Cortex of kidney (tissue), 1 donor: ENCODE measurements at places on chromosomes 13 and 19.

DNA sequence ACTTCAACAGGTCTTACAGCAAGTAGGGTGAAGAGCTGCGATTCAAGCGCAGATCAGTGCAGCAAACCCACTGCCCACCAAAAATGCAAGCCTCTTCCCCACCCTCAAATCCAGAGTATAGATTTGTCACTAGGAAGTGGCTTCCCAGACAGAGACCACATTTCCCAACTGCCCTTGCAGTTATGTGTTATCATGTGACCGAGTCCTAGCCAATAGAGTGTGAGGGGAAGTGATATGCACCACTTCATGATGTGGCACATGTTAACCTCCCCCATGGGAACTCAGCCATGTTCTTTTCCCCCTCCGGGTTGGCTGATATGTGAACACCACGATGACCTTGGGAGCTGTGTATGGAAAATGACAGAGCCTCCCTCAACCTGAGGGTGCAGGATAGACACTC lies 50.8 kb downstream of the MBD3L2B start:
- DNase-seq = no peak

DNA sequence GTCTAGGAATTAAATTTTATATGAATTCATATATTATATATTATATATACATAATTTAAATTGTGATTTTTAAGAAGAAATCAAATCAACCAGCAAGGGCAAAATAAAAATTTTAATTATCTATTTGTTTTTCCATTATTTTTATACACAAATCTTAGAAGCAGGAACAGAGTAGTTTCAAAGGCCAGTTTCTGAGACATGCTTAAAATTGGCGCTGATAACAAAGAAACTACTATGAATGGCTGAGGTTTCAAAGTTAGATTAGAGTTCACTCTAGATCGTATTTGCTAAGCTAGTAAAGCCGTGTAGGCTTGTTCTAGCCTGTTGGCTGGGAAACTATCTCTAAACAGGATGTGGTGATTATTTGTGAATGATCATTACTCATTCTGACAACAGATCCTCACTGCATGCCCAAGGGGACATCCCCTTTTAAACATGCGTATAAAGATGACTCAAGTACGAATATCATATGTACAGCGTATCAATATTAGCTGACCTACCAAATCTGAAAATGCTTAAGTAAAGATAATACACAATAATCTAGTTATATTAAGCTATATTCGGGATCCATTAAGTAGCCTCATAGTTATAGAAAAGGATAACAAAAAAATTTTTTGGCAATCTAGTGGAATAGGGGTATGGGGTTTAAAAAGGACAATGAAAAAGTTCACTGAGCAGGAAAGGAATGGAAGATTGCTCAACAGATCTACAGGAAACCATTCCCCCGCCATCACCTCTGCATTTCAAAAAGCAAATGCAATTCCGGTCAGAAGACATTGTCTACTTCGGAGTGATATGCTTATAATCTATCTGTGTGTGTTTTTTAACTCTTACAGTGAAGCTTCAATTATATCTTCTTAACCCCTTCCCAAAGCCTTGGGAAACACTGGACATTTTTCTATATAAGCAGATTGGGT lies 150.1 kb downstream of the SHISA2 start:
- DNase-seq = no peak

GRCh38 chr13:99046851-99047250 lies 69.0 kb upstream of the DOCK9 start:
- no peak for DNase-seq

- DNase-seq = no peak
Measured at GRCh38 chr19:14694641-14695266, 4.9 kb downstream of the ZNF333 start.

GRCh38 chr13:102580552-102581169 lies 16.1 kb upstream of the TPP2 start:
- no peak for DNase-seq

- no peak for DNase-seq
Measured at GRCh38 chr19:54319049-54319448, 6.1 kb upstream of the LILRA5 start.

DNA sequence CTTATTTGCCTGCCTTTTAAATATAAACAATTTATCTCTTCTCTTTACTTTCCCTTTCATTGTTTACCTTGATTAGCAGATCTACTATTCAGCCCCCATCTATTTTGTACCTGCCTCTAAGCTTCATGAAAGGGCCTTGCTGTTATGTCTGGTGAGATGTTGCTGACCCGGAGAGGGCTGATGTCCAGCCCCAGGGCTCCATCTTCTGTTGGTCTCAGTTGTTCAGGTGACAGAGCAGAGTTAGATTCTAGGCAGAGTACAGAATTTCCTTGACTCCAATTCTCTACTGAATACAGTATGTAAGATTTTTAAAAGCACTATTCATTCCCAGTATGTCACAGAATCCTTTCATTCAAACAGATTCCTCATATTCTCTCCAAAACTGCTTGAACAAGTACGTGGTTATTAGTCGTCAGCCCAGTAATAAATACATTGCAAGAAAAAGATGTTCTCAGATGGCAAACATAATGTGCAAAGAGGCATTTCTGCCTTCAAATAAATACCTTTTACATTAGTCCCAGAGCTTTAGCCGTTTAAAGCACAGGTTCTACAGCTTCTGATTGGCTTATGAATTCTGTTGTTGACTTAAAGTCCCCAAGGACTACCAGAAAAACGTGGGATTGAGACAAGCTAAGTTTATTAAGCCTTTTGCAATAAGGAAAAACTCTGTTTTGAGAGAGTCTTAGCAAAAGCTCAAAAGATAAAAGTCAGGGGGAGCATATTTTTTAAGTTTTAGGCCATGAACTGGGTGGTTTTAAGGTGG lies 159.1 kb downstream of the GPC5 start:
- no peak for DNase-seq

DNA sequence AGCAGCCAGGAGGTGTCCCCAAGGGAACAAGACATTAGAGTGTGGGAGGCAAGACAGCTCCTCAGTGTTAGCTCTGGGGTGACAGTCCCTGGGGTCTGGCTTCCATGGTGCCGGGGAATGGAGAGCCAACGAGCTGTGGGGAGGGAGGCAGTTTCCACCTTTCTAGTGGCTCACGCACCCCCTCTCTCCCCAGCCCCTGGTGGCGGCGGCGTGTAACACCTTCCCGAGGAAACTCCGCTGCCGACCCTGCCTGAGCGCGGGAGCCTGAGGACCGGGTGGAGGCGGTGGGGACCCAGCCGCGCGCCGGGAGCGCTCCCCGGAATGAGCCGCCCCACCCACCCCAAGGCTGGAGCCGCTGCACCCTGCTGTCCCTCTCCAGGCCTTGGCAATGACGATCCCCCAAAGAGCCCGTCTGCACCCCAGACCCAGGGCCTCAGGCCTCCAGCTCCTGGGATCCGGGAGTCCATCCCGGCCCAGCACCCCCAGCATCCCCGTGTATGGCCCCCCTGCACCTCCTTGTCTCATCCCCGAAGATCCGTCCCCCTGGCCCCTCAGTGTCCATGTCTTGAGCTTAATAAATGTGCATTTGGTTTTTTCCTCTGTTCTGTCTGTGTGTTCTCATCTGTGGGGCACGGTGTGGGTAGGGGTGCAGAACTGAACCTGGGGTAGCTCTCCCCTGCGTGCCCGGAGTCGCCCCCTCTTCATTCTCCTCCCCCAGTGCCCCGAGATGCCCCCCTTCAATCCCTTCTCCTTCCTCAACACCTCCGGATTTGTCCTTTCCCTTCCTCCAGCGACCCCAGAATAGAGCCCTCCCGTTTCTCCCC lies 622 bp upstream of the FXYD5 start:
- no peak for DNase-seq

DNA sequence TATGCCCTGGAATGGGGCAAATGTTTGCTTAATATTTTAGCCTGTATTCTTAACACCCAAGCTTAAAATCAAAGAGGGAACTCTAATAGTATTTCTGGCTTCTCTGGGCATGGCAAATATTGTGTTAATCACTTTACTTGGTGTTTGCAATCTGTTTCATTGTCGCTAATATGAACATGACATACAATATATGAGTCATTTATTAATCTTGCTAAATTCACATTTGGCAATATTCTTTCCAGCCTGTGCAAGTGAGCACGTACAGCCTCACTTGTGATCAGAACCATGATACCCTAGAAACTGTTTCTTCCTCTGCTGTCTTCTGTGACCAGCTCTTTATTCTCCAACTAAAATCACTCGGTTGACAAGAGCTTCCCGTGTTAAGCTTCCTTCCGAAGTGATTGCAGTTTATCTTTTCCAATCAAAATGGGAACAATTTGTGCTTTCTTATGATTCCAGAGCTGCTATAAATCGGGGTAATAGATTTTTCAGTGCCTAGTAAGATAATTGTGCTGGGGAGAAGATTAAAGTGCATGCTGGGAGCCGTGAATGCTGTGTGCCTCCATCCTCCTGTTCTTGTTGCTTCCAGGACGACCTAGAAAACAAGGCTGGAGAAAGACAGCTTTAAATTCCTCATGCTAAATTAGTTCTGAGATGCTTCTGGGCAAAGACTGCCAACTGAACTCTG lies 153.0 kb upstream of the TMTC4 start:
- DNase-seq = no peak

DNA sequence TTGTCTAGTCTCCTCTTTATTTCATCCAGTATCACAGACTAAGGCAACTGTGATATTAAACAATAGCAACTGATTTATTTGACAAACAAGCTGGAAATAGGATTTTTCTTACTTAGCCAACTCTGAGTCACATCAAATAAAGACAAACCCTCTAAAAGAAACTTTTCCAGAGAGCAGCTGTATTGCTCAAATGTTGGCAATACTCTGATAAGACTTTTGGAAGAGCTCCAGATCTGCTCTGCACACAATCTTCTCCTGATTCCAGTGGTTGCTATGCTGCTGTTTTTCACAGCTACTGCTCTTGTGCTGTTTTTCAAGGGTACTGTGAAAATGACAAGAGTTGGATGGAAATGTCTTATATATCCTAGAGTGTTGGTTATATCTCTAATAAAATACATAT lies 1479.2 kb downstream of the SLITRK5 start:
- no peak for DNase-seq

DNA sequence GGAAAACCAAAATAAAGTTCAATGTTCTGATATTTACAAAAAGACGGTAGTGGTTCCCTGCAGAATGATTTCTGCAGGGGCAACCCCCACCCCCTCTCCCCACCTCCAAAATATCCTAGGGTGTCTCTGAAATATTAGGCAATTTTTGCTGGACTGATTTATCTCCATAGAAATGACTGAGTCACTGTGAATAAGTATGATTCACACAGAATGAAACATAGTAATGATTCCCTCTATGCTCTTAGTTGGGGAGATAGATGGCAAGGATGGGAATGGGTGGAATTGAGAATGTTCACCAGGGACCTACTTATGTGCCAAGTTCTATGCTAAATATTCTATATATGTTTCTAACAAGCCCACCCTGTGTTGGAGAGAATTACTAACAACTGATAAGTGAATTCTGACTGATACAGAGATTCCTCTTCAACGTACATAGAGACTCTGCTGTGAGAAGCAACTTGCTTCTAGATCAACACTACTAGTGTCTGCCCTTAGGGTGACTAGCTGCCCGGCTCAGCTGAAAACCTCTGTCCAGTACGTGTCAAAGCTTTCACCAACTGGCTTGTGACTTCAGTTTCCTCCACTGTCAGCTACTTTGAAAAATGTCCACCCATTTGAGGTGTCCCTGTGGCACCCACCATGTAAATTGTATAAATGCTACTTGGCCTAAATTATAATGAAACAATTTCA lies 38.4 kb upstream of the RAP2A start:
- DNase-seq = no peak
